Activated gamma-delta T cell treated with Interleukin-2 at 50 U/mL for 16 hours (primary cell): ENCODE measurements at places on chromosomes 7 and 10.

- DNase-seq = no peak
These were observed 156.1 kb upstream of the CTBP2 start for GRCh38 chr10:125316436-125316835.

GRCh38 chr7:159227433-159227832, 82.8 kb upstream of the VIPR2 start:
- DNase-seq = no peak

DNA sequence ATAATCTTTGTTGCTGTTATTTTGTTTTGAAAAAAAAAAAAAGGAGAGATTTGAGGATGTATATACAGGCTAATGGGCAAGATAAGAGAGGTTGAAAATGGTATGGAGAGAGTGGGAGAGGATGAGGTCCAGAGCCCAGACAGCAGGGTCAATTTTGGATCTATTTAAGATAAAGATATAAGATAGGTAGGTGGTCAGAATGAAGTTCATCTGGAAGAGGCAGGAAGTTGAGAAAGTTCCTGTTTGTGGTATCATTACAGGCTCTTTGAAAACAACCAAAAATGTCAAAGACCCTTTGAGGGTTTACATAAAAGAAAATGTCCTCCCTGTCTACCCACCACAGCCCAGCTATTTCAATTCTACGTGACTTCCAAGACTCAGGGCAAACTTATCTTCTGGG, 7.5 kb downstream of the CEP41 start:
- no peak for DNase-seq

DNA sequence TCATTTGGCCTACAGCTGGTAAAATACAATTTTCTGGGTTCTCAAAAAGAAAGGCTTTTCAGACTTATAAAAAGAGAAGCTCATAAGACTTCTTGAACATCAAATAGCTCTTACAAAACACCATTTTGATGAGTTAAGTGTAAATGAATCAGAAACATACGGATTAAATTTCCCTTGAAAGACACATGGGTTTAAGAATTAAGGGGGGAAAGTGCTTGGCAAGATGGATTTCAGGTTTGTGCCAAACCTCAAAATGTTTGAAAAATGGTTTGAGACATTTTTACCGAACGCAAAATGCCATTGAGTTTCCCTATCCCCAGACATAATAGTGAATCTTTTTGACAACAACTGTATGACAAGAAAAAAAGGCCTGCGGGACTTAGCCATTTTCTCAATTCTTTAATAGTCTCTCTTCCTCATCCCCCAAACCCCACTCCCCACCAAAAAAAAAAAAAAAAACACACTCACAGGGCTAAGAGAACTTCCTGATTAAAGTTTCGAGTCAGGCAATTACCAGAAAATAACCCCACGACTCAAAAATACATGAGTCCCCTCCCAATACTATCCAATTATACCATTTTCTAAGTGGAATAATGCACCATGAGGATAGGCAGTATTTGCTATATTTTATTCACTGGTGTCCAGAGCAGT, 260.1 kb downstream of the TRIL start:
- no peak for DNase-seq

DNA sequence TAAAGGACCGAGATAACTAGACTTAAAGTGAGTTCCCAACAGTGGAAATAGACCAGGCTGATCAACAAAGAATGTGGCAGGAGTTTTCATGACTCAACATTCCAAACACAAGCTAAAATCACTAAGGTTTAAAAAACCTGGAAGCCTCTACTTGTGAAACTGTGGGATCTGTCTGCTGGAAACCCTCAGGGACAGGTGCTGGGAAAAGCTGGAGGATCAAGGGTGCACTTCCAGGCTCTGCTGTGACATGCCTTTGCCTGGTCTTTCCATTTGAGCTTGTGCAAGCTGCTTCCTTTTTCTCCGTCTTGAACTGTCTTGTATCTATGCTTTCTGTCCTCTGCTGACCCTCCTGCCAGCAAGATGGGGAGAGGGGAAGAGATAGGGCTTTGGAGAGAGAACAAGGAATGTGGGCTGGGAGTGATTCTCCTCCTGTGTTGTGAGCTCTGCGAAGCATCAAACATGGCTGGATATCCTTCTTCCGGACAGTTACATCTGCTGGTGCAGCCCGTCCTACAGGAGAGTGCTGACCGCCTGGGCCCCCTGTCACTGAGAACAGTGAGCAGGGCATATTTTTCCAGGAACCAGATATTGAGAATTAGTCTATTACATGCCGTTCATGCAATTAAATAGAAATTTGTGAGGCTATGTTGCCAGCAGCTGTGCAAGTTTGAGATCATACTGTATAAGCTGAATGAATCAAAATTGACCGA, 25.5 kb downstream of the ARHGAP22 start:
- DNase-seq = no peak

GRCh38 chr10:100184840-100185239, 989 bp downstream of the ERLIN1 start:
- no peak for DNase-seq

DNA sequence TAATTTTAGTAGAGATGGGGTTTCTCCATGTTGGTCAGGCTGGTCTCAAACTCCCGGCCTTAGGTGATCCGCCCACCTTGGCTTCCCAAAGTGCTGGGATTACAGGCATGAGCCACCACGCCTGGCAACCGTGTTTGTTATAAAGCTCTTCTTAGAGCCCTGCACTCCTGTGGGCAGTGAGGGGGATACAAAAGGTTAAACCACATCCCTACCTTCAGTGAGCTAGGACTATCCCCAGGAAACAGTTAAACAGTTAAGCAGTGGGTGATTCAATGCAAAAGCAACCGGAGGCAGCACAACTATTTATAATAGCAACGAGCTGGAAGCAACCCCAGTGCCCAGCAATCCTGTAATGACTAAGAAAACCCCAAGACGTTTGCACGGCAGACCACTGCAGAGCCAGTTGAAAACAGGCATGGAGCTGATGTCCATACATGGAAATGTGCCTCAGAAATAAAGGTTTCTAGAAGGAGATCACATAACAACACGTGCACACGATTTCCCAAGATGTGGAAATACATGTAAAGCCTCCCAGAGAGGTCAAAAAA, 107.2 kb upstream of the LYZL2 start:
- DNase-seq = no peak

- peak; percentile 57 for DNase-seq
These were observed 70.3 kb upstream of the KMT2E start for GRCh38 chr7:104943502-104944343.

- DNase-seq = no peak
These were observed at the start of gene GSDME for GRCh38 chr7:24757353-24758275. Gene GSDME (minus strand): TSS chr7:24757464. CDS start chr7:24749774, 7,690 bp downstream.

- DNase-seq = no peak
These were observed 6.8 kb upstream of the SPOCK2 start for GRCh38 chr10:72095195-72095594.

DNA sequence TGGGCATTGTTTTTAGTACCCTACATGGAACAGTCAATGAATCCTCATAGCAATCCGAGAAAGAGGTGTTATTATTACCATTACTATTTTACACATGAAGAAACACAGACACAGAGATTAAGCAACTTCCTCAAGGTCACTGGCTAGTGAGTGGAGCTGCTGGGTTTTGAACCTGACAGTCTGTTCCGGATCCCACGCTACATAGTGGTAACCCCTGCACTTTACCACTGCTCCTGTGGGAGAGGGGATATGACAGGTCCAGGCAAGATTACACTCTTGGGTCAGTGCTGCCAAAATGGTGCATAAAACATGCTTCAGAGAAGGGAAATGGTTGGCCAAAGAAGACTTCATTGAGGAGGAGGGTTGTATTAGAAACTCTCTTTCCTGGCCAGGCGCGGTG, 185.7 kb downstream of the XPNPEP1 start:
- DNase-seq = no peak

DNA sequence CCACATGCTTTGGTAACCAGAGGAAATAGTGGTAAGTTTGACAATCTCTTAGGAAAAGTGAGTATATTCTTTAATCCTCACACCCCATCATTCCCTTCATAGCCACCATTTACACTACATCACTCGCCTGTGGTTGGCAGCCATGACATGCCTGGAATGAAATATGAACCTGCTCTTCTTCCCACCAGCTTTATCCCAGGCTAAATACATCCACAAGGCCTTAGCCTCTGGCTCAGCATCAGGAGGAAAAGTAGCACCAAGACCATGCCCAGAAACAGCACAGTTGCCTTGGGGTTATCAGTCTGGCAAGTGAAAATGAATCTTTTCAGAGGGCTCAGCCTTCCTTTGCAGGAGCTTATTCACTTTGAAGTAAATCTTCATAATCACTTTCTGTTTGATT, 40.3 kb downstream of the SGCE start:
- no peak for DNase-seq

DNA sequence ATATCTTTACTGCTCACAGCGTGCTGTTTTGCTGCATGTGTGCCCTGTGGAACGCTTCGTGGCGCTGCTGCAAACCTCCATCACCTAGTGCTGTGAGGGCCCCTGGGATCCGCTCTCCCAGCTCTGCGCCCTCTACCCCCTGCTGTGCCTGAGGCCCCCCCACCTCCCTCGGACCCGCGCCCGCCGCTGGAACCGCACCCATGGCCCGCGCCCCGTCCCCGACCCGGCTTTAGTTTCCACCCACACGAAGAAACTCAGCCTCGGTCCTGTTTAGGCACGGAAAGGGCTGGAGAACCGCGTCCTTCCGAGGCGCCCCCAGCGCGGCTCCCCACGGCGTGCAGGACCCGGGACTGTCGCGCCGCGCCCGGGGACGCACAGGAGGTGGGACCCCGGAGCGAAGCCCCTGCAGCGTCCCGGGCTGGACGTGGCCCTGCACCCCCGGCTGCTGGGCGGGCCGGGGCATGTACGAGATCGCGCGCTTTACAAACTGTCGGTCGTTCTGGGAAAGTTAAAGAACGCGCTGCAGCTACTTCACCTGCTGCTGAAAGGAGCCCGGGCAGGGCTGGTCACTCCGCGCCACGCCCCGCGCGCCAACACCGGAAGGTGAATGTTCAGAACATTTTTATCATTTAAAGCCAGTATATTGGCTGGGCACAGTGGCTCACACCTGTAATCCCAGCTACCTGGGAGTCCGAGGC, 54.3 kb downstream of the BMS1 start:
- DNase-seq = no peak

DNA sequence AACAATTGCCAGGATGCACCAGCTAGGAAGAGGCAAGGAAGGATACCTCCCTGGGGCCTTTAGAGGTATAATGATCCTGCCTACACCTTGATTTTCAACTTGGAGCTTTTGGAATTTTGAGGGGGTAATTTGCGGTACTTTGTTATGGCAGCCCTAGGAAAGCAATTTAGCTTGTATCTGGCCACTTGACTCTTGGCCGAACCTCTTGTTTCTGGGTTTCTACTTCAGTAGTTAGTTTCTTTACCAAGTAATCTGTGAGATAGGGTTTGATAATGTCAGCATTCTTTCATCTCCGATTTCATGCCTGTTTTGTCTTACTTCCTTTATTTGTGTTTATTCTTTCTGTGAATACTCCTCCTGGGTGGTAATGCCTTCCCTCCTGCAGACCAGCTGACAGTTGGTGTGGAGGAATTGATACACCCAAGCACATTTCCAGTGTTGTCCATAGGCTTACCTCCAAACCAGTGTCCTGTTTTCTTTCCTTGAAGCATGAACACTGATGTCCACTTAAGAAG, 163.7 kb downstream of the SND1 start:
- no peak for DNase-seq

GRCh38 chr10:61779950-61780659, 117.4 kb downstream of the CABCOCO1 start:
- no peak for DNase-seq

DNA sequence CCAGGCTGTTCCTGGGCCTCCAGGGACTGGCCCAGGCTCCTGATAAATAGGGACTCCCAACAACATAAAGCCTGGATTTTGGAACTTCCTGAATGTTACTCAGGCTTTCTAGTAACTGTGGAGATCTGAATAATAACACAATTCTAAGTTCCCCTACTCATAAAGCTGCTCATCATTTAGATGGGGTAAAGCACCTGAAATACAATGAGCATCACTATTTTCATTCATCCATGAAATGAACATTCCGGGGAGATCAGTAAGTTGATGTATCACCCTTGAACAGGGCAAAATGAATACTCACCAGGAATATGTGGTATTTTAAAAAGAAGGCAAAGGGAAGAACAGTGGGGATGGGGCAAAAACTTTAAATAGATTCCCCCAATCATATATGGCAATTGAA, 48.3 kb upstream of the ATRNL1 start:
- no peak for DNase-seq

DNA sequence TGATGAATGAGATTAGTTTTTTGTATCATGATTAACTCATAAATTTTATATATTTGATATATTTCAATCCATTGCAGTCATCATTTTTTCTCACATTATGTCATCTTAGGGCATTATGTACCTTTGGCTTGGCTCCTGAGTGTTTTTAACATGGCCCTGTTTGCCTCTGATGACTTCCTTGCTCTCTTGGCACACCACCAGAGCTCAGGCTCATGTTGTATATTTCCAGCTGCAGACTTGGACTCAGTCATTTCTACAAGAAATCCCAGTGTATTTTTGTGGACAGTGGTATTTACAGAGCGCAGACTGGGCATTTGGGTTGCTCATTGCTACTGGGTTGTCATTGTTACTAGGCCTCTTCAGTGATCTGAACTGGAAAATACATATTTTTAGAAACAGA, 188.5 kb downstream of the ADRA2A start:
- DNase-seq = no peak
